SJCRH30 (cell line): ENCODE measurements at places on chromosomes 1 and 21. TPM values are rescaled to one million over a fixed set of nuclear protein-coding genes. Genes with fewer than 3 reads are reported as not detected.

The SEC16B gene
- total RNA-seq = 0.04 and 0.08 TPM in 2 replicates

The NUF2 gene
- 56.8 and 75.6 TPM in 2 replicates for total RNA-seq

The FCAMR gene
- total RNA-seq = not detected in 2 replicates

The CD5L gene
- not detected in 2 replicates for total RNA-seq

The DMRTA2 gene
- 39.1 and 40.1 TPM in 2 replicates for total RNA-seq

The BRINP3 gene
- not detected in 2 replicates for total RNA-seq

The TTLL7 gene
- 21.7 and 25.2 TPM in 2 replicates for total RNA-seq

The UBL4B gene
- total RNA-seq = not detected in 2 replicates

The VTCN1 gene
- 0.40 and 0.41 TPM in 2 replicates for total RNA-seq

The UCK2 gene
- 84.2 and 85.0 TPM in 2 replicates for total RNA-seq

The VASH2 gene
- total RNA-seq = 129 and 153 TPM in 2 replicates

The ADGRL4 gene
- total RNA-seq = not detected in 2 replicates

The TMEM81 gene
- total RNA-seq = 3.9 and 4.5 TPM in 2 replicates

- DNase-seq = no peak
Observed at GRCh38 chr1:167196166-167196565, 24.5 kb upstream of the POU2F1 start.

- DNase-seq = no peak
Observed at GRCh38 chr1:241608379-241609033, 31.7 kb downstream of the CHML start.

GRCh38 chr1:26234644-26235370 is 807 bp downstream of the CEP85 start:
- DNase-seq = no peak

DNA sequence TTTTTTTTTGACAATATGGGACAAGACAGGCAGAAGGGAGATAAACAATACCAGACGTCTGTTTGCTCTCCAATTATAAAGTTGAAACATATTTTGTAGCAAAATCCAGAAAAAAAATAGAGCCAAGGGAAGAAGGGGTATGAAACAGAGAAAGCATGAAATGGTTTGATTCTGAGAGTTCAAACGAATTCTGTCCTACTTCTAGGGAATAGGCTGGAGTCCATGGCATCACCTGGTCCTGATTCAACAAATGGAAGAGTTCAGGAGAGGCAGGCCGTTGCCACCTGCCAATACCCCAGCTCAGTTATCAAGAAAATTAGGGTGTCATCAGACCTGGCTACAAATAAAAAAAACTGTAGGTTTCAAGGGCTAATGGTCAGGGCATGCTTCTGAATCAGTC is 71.8 kb downstream of the CLSTN1 start:
- DNase-seq = no peak

DNA sequence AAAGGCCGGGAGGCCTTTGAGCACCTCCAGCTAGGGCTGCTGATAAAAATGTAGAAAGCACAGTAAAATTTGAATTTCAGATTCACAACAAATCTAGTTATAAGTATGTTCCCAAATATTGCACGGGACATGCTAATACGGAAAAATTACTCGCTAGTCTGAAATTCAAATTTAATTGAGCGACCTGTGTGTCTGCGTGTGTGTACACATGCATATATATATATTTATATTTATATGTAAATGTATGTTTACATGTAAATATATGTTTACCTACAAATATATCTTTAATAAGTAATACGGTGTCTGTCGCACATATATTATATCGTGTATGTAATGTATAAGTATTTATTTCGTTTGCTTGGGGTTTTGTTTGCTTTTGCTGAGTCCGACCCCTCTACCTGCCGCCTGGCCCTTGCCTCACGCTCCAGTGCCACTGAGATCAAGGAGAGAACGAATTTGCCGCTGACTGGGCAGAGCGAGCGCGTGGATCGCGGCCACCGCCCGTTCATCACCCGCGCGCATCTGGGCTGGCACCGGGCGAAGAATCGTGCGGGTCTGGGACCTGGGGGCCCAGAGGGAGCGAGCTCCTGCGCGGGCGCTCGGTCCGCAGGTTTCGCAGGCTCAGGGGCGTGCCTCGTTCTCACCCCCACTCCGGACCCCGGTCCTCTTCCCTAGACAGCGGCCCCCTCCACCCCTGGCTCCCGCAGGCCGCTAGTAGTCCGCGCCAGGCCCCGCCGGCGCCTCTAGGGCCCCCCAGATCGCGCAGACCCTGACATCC is 534 bp upstream of the WRAP73 start:
- no peak for DNase-seq

- DNase-seq = no peak
Observed at GRCh38 chr1:8217011-8217711, 100.8 kb upstream of the SLC45A1 start.

DNA sequence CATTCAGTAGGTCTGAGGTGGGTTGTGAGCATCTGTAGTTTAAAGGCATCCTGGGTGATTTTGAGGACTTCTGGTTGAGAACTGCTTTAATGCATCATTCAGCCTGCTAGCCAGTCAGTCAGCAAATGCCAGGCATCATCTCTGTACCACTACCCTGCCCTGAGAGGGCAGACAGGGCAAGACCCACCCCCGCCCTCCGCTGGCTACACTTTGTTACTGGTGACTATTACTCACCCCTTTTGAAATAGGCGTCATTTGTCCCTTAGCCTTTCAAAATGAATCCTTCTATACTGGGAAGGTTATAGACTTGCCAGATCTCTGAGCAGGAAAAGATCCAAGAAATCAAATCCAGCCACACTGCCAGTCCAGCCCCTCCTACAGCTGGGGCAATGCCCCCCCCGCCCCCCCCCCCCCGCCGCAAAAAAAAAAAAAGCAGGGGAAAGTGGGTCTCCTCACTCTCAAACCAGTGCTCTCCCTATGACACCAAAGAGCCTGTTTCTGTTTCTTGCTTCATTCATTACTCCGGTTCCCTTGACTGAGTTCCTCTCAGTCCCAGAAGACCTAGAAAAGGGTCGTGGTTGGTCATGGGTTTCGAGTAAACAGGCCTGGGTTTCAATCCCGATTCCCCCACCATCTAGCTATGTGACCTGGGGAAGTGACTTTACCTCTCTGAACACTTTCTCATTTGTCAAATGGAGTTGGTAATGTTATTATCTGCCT is 4.4 kb downstream of the SELENON start:
- DNase-seq = no peak

DNA sequence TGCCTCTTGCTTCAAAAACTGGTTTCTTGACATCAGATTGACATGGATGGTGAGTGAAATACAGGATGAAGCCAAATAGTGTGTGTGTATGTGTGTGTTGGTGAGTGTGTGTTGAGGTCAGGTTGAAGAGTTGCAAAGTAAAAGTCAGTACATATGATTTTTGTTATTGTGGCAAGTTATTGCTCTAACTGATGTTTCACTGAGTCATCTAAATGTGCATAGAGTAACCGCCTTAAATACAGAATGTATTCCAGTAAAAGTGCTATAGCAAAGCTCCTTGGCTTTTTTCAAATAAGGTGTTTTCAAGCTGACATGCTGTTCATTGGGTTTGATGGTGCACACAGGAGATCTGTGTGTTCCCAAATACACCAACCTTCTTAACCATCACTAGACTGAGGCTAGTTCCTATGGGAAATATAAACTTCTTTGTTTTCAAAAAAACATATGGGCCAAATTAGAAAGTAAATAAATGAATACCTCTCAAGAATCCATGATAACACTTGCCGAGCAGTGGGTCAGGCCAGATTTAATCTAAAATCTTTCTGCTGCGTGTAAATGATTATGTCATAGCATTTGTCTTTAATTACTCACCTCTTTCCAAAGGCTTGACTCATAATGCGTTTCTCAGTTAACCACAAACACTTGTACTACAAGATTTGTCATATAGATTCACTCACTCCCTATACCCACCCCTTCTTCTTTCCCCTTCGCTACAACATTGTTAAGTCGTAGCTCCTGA is 151.1 kb downstream of the LYPLAL1 start:
- peak; percentile 52 for DNase-seq

DNA sequence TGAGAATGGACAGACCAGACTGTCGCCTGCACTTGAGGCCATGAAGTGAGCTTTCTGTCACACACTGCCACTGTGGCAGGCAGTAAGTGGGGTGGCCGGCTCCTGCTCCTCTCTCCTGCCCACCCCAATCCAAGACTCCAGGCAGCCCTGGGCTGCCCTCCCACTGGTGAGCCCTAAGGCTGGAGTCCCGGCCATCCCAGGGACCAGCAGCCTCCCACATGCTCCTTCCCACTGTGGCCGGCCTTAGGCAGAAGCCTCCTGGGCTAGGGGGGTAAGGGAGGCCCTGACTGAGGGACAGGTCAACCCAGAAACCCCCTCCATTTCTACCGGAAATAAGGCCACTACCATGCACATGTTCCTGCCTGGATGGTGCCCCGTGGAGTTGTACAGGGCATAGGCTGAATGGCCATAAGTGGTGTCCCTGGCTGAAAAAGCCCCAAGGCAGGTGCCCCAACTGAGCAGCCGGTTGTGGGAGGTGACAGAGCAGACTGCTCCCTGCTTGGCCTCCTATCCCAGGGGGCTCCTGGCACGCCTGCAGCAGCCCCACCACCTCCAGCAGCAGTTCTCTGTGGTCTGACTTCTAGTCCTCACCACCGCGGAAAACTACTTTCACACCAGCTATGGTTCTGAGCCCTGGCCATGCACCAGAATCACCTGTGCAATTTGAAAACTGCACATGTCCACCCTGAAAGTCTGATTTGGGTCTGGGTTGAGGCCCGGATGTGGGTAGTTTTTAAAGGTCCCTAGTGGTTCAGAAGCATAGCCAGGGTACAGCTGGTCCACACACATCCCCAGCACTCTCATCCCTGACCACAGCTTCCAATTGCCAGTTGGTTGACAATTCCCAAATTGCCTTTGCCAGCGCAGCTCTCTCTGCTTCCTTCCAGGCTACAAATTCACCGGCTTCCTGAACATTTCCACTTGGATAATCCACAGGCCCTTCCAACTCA is 1.6 kb upstream of the ARTN start:
- DNase-seq = no peak

DNA sequence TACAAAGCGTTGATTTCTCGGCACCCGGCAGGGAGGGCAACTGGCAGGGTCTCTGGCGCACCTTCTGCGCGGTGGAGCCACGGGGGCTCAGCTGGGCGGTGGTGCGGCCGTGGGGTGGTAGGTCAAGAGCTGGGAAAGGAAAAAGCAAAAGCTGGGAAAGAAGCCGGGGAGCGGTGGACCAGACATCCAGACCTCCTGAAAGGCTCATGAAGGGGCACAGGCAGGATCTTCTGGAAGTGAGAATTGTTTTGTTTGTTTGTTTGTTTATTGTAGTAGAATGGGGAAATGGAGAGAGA is 7.2 kb upstream of the RNU1-1 start:
- DNase-seq = no peak

- no peak for DNase-seq
Observed at GRCh38 chr1:910881-911721, 12.6 kb upstream of the SAMD11 start.

DNA sequence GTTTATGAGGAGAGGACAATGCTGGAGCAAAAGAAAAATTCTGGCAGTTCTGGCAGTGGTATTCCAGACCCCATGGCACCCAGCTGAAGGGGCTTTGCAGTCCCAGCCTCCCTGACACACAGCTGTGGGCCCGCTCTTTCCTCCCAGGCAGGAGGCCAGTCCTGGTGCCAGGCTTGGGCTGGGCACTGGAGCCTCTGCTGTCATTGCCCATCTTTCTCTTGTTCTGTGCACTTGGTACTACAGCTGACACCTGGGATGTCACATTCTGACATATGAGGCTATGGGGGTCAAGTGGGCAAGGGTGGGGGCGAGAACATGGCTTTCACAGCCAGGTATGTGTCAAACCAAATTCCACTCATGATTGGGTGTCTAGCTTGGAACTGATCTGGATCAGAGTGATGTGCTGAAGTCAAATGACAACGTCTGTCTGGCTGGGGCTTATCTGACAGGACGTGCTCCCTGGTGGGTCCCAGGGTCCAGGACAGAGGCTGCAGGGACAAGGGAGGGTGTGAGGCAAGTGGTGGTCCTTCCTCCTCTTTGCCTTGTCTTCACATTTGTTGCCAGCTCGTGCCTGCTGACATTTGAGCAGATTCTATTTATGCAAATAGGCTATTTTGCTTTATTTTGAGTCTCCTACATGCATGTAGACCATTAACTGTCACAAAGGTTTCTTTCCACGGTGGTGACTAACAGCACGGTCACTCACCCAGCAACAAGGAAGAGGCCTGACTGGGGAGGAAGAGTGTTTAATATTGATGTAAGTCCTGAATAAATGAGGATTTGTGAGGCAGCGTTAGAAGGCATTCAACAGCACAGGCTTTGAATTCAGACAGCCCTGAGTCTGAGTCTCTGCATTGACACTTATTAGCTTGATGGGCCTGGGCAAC is 336.3 kb downstream of the PBX1 start:
- DNase-seq = no peak

DNA sequence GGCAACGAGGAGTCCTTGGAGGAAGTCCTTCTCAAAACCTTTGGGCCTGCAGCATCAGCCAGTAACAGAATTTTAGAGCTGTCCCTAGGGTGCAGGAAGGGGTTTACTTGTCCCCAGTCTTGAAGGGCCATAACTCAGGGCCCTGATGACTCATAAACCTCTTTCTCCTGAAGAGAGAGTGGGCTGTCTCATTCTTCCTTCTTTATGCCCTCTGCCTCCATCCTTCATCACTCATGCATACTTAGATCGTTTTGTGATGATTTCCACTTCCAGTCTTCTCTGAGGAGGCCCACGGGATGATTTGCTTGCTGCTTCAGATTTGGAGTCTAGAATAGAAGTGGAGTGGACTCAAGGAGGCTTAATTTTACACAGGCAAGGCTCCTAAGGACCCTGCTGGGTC is 60.2 kb downstream of the NDUFS5 start:
- no peak for DNase-seq

GRCh38 chr1:182080955-182081582 is 19.6 kb upstream of the ZNF648 start:
- DNase-seq = peak; percentile 65

DNA sequence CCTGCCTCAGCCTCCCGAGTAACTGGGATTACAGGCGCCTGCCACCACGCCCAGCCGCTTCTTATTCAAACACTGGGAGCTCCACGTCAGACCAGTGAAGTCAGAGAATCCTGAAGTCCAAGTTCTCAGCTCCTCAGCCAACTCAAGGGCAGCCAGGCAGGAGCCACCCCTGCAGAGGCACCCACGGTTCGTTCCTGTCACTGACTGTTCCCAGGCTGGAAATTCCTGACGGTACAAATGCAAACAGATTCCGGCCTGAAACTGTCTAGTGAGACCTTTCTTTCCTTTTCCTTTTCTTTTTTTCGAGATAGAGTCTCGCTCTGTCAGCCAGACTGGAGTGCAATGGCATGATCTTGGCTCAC is 11.7 kb downstream of the SLC35E2B start:
- no peak for DNase-seq
